Stimulated activated CD4-positive, alpha-beta T cell treated with anti-CD3 and anti-CD28 coated beads, Interleukin-4, amount 100 ng/mL, for 4 hours (primary cell): ENCODE measurements at places on chromosomes 2 and 18.
A peak's percentile ranks its signal among the peaks of the same experiment; 100 is the strongest.

- DNase-seq: no peak
Observed at GRCh38 chr2:220106065-220106464, 478.6 kb downstream of the SLC4A3 start.

- DNase-seq: no peak
Observed at GRCh38 chr2:161134547-161135518, 25.4 kb upstream of the TANK start.

DNA sequence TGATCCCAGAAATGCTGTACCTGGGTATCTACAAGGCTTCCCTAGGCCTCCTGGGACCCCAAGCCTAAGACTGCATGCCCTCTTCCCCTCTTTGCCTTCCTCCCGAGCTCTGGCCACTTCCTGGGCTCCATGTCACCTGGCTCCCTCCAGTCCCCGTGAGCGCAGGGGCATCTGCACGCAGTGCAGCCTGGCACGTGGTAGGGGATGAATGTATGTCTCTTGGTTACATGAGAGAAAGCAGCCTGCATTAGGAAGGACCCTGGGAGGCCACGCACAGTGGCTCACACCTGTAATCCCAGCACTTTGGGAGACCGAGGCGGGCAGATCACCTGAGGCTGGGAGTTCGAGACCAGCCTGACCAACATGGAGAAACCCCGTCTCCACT is 15.8 kb downstream of the PASK start:
- no peak for DNase-seq

DNA sequence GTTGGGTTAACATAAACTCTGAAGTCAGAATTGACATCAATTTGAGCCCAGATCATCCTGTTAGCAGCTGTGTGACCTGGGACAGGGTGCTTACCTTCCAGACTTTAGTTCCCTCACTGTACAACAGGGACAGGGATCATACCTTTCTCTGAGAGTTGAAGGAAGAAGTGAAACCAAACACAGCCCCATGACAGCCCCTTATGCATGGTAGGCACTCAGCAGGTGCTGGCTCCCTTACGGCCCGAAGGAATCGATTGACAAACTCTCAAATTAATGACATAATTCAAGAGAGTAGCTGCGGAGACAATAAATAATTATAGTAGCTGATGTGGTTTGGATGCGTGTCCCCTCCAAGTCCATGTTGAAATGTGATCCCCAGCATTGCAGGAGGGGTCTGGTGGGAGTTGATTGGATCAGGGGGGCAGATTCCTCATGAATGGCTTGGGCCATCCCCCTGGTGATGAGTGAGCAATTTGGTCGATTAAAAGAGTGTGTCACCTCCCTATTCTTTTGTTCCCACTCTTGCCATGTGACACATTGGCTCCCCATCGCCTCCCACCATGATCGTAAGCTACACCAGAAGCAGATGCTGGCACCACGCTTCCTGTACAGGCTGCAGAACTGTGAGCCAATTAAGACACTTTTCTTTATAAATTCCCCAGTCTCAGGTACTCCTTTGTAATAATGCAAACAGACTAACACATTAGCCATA is 72.4 kb downstream of the ODC1 start:
- peak; percentile 50 for DNase-seq

GRCh38 chr2:172551271-172551670 is 4.6 kb upstream of the PDK1 start:
- DNase-seq: no peak

GRCh38 chr2:62686012-62686685 is 19.4 kb upstream of the EHBP1 start:
- DNase-seq: no peak

GRCh38 chr2:217520356-217521010 is 482.3 kb downstream of the TNS1 start:
- DNase-seq: no peak

DNA sequence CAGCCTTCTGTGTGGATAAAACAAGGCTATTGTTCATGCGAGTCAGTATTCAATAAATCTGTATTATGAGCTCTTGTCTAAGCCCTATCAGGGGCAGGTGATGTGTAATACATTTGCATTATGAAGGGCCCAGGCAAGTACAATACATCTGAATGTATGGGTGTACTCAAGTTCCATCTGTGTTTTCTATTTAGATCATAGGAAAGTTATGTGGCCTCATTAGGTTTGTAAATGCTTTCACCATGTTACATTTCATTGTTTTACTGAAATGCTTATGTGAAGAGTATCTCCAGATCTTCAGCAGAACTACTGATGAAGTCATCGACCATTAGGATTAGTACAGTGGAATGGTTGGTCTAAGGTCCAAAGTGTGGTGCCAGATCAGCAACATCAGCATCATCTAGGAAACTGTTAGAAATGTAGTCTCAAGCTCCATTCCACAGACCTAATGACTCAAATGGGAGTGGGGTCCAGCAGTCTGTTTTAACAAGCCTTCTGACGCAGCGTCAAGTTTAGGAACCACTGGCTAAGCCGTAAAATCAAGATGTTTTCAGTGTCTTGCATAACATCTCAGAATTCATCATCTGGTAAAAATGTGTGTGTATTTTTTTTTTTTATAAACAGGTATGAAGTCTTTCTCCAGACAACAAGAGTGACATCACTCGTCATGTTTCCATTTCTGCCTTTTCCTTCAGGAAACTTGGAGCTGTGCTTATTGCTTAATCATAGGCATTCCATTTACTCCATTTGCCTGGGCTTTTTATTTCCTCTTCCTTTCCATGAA is 80.5 kb downstream of the LYPD6 start:
- no peak for DNase-seq

GRCh38 chr2:16152071-16152927 is 211.9 kb downstream of the MYCN start:
- no peak for DNase-seq

DNA sequence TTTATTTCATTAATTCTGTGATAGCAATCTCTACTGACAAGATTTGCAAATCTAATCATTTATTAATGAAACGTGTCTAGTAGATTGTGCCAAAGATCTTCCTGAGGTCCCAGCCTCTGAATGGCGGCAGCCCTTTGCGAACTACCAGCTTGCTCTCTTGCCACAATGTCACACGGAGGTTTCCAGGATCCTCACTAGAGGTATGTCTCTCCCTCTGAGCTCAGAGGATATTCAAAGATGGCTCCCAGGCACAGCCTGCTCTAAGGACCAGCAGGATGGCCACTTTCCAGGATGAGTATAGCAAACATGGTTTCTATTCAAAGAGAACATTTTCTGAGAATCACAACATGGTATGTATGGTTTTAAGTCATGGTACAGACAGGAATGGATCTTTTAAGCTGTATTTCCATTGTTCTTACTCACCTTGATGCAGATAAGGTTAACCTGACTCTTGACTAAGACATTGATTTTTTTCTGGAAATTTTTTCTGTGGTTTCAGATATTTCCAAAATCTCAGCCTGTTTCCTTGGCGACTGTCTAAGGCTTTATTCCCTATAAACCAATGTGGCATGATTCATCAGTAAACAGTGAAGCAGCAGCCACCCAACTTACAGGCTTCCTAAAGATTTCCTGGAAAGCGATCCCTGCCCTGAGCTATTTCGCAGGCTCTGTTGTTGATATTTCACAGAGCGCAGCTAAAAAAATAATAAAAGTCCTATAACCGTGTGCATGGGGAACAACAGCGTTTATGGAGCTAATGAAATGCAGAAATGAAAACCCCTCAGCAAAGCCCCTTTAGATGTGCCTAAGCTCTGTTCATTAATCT is 54.1 kb upstream of the KLF7 start:
- no peak for DNase-seq

DNA sequence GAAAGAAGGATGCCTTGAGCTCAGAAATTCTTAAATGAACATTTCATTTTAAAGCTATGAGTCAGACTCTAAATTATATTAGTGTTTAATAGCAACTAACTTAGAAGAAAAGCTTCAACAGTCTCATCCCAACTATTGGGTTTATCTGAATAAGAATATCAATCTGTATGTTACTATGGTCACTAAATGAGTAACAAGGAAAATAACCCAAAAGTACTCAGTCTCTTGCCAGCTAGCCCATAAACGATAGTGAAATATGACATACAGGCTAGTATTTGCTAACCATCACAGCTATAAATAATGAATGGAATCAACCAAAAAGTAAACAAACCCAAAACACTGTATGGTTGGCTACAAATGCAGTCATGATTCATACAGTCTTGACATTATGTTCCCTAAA is 174.9 kb downstream of the RAB3GAP1 start:
- DNase-seq: no peak

DNA sequence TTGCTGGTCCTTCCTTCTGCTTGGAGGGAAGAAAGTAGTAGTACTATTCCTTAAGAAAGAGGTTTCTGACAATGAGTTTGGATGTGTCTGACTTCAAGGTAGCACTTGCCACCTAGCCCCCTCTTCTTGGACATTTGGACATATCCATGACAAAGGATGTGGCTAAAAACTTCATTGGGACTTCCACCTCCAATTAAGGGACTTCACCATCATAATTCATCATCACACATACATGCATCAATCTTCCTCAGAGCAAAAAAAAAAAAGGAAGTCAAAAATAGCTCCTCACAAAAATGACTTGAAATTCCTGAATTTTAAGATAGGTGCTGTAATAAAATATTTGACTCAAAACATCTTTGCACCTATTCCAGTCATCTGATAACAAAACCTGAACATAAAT is 23.4 kb upstream of the PEX13 start:
- no peak for DNase-seq

DNA sequence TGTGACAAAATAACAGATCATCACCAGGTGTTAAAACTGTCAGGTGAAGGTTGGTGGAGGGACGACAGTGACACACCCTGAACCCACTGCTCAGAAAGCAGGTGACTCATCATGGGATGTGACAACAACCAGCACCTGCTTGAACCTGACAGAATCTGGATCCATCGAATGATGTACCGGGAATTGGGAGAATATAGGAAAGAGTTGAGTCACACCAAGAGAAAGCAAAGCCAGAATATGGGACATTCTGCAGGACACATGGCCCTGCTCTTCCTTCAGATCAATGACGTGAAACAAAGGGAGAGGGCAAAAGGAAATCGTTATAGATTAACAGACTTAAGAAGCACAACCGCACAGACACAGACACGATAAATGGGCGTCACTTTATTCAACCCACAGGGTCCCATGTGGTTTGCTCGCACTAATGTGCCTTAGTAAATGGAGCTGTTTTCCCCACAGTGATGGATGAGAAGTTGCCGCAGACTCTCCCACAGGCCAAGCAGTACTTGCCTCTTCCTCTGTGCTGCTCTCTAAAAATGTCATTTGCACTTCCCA is 100.1 kb downstream of the CRACDL start:
- no peak for DNase-seq

DNA sequence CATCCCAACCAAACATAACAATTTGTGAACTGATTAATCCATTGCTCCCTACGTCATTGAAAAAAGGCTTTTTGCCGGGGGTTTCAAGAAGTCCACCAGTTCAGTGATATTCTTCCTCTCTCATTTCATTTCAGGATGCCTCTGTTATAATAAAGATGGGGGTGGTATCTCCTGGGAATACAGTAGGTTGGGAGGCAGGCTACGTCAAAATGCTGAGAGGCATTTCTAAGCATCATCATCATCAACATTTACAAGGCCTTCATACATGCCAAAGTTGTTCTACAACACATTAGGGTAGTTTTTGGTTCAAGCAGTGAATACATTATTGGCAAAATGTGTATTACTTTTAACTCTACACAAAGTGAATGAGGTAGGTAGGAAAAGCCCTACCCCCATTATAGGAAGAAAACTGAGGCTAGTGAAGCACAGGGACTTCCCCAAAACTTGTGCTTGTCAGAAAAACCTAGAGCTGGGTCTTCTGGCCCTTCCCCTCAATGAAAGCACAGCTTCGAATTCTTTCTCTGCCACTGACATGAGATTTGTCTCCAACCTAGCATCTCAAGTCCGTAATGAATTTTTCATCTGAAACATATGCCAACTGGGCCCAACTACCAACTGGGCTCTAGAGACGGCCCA is 11.3 kb downstream of the OSR1 start:
- no peak for DNase-seq

- DNase-seq: no peak
Observed at GRCh38 chr2:238450440-238450861, 23.7 kb downstream of the ASB1 start.

DNA sequence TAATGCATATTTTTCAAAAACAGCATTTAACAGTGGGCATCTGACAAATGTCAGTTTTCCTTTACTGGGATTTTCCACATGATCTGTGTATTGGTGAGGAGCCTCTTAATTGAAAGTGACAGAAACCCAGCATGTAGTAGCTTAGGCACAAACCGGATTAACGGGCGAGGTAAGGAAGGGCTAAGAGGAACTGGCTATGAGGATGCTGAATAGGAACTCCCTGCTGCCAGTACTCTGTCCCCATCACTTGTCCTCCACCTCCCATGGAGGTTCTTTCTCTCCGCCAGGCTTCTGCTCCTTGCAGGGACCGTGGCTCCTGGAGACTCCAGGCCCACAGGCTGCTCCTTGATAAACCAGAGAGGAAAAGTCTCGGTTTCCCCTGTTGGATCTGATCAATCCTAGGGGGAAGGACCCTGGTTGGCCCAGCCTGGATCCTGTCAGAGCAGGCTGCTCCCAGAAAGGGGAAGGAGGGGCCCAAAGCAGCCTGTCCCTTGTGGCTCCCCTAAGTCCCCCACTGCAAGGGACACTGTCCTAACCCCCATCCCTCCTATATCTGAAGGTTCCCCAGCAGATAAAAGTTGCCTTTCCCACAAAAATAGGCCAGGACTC is 10.3 kb downstream of the TEX44 start:
- no peak for DNase-seq
